ENCODE measurements at places on chromosomes 1 and 21.

- no peaks in the 10 kb centered on the region for H3K36me3 ChIP-seq
- DNase-seq: no peak
- H3K27me3 ChIP-seq: no peaks in the 10 kb centered on the region
- no peak overlapping the region for H3K27ac ChIP-seq
- H3K4me1 ChIP-seq: no peaks in the 10 kb centered on the region
- no peak overlapping the region for H3K4me3 ChIP-seq
Measured at GRCh38 chr1:171869097-171869496, 27.8 kb downstream of the DNM3 start.

DNA sequence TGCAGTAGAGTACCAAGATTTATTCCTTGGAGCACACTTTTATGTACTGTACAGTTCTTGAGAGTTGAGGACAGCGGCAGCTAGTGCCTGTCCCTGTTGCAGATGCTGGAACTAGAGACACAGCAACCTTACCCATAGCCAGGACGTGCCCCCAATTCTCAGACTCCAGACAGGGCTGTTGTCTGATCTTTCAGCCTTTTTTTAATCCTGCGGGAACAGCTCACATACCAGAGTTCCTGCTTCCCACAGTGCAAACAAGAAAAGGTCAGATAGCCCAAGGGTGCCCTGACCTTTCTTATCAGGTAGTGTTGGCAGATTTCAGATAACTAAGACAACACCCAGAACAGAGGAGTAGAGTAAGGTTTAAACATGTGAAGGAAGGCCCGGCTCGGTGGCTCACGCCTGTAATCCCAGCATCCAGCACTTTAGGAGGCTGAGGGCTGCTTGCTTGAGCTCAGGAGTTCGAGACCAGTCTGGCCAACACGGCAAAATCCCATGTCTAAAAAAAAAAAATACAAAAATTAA is 78.5 kb downstream of the DOP1B start:
- H3K4me3 ChIP-seq: no peak overlapping the region
- no peaks in the 10 kb centered on the region for H3K27me3 ChIP-seq
- H3K4me1 ChIP-seq: no peaks in the 10 kb centered on the region
- peaks cover 34% of the 10 kb centered on the region for H3K36me3 ChIP-seq
- no peak for DNase-seq
- peak overlapping the region; percentile 3 for H3K27ac ChIP-seq

DNA sequence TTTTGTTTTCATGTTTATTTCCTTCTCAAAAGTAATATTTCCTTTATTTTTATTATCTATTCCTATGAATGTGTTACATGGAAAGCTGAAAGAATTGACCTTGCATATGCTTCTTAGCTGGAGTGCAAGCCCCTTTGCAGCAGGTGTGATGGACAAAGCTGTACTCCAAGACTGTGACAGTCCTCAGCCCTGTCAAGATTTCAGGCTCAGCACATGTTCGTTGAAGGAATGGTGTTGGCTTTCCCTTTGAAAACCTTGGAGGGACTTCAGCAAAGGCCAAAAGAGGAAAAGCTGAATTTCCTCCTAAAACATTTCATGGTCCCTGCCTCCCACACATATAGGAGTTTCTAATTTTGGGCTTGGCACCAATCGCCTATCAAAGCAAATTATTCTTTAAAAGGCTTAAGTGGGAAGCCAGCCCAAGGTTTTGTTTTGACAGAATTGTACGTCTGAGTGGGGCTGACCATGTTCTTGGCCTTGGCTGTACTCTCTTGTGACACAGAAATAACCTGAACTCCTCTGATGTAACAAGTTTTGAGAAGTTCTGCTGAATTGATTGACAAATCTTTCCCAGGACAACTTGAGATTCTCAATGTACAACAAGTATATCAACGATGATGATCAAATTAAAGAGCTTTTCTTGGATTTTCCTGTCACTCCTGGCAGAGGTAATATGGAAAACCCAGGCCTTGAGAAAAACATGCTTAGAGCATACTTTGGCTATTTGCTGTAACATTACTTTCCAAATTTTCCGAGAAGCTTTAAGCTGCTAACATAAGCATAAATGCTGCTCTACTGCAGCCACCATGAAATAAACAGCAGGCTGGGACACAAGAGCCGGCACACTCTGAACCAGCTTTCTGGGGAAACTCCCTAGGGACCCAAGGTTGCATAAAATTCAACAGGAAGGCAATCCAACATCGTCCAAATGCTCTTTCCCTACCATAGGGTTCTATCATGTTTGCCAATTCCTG is 135.7 kb upstream of the ZNF648 start:
- peaks cover 21% of the 10 kb centered on the region for H3K4me1 ChIP-seq
- H3K4me3 ChIP-seq: no peak overlapping the region
- H3K27ac ChIP-seq: peak overlapping the region; percentile 34
- no peak for DNase-seq
- no peaks in the 10 kb centered on the region for H3K27me3 ChIP-seq

DNA sequence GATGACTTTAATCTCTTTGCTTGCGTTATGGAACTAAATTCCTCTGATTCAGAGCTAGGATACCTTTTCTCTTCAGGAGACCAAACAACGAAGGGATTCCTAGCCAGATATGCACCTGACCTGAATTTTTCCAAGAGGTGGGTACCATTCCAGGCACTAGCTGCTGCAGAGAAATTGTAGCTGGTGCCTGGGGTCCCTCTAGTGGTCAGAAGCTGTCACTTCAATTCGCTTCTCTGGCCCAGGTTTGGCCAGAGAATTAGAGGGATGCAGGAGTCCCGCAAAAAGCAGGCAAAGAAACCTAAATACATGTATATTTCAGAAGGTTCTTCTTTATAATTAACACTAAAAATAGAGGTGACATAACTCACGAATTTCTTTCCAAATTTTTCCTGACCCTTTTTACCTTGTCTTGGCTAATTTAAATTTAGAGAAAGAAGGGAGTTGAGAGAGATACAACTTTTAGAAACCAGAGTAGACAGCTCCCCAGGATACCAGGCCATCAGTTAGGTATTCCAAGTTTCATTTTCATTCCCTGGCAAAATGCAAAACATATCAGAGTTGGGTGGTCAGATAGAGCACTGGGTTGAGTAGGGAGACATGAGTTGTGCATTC is 9.6 kb downstream of the ACKR1 start:
- no peak overlapping the region for H3K4me3 ChIP-seq
- H3K4me1 ChIP-seq: no peaks in the 10 kb centered on the region
- H3K27me3 ChIP-seq: peaks cover 9% of the 10 kb centered on the region
- no peak overlapping the region for H3K27ac ChIP-seq

DNA sequence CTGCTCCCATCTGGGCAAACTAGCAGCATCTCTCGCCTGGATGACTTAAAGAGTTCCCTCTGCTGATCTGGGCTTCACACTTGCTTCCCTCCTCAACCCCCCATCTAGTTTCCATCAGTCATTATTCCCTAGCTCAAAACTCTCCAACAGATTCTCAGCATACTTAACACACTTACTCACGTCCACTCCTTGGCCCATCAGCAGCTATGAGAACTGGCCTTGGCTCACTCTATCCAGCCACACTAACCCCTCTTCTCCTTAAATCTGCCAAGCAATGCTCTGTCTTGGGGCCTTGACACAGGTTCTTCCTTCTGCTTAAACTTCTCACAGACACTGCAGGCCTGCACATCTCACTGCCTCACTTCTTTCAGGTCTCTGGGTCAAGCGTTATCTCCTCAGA is 41.6 kb downstream of the GNG12 start:
- H3K27ac ChIP-seq: peak overlapping the region; percentile 40
- H3K27me3 ChIP-seq: no peaks in the 10 kb centered on the region
- no peaks in the 10 kb centered on the region for H3K36me3 ChIP-seq
- no peak for DNase-seq

GRCh38 chr1:38815903-38816627 is 43.5 kb downstream of the RRAGC start:
- peaks cover 11% of the 10 kb centered on the region for H3K4me1 ChIP-seq
- H3K27ac ChIP-seq: no peak overlapping the region
- DNase-seq: no peak
- H3K36me3 ChIP-seq: no peaks in the 10 kb centered on the region
- H3K4me3 ChIP-seq: no peak overlapping the region

- H3K27ac ChIP-seq: no peak overlapping the region
- H3K36me3 ChIP-seq: no peaks in the 10 kb centered on the region
- H3K27me3 ChIP-seq: no peaks in the 10 kb centered on the region
- no peak overlapping the region for H3K4me3 ChIP-seq
- DNase-seq: no peak
- H3K4me1 ChIP-seq: no peaks in the 10 kb centered on the region
Measured at GRCh38 chr1:220918285-220918951, 39.2 kb downstream of the HLX start.

DNA sequence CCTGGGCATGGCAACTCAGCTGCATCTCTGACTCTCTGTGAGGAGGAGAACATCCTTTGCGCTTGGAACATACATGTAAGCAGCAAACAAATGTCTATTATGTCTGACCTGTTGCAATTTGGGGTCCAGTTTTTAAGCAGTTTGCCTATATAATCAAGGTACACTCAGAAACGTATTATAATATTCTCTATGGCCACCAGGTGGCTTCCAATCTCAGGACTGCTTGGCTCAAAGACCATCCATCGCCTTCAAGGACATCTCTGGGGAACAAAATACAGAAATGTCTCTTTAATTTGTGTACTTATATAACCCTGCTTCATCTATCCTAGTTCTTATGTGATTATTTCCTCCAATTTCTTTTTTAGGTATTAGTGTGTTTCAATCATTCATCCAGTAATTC is 227.2 kb downstream of the OLFM3 start:
- no peaks in the 10 kb centered on the region for H3K36me3 ChIP-seq
- DNase-seq: no peak
- H3K4me1 ChIP-seq: no peaks in the 10 kb centered on the region
- H3K4me3 ChIP-seq: no peak overlapping the region

DNA sequence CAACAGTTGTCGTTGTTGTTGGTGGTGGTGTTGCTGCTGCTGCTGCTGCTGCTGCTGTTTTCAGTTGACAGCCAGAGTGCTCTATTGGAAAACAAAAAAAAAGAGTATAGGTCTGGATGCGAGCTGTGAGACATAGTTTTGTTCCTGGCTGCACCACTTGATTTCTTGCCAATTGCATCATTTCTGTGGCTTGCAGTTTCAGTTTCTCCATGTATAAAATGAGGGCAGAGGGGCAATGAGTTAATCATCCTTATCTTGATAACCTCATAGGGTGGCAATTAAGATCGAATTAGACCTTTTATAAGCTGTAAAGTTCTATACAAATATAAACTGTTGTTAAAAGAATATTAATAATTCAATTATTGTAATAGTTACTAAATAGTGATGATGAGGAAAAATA is 156.7 kb downstream of the DMRTA2 start:
- no peak overlapping the region for H3K27ac ChIP-seq
- no peak for DNase-seq
- H3K4me1 ChIP-seq: peaks cover 4% of the 10 kb centered on the region
- H3K4me3 ChIP-seq: no peak overlapping the region

DNA sequence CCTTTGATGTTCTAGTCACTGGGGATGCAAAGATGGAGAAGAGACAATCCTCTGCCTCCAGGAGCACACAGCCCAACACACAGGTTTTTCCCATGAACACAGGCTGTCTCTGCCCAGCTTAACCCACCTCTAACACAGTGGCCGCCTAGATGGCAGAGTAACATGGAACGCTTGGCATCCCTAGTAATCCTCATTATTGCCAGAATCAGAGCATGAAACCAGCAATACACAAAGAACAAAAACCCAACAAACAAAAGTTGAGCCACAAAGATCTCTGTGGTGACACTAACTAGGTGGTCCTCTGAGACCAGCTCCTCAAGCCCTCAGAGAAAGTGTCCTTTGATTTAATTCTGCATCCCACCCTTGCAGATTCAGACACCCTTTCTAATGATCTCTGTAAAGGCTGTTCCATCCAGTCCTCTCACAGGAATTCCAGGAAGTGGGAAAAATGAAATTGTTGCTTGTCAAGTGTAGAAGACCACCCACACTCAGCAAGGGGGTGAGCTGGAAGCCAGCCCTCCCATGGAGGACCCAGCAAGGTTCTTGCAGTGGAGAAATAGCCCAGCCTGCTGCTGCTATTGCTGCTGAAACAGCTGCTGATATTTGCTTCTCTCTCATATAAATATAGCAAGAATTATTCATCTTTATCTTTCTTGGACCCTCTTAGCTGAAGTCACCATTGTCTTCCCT is 7.4 kb upstream of the ATP2B4 start:
- no peaks in the 10 kb centered on the region for H3K27me3 ChIP-seq
- DNase-seq: no peak
- no peak overlapping the region for H3K4me3 ChIP-seq
- H3K36me3 ChIP-seq: no peaks in the 10 kb centered on the region
- H3K27ac ChIP-seq: no peak overlapping the region

DNA sequence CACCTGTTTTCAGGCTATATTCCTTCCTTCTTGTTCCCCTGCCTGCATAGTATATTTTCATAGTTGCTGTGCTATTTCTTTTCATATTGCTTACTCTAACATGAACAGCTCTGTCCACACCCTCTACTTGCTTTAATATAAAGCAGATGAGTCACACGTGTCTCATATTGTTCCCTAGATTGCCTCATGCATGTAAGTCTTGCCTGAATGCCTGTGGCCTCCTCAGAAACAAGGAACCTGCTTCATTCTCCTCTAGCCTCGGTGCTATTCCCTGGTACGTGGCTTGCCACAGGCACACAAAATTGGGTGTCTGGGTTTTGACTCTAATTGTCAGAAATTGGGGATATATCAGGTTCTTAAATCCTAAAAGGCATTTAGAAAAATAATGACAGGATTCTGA is 16.5 kb upstream of the PKP1 start:
- no peaks in the 10 kb centered on the region for H3K4me1 ChIP-seq
- H3K27ac ChIP-seq: no peak overlapping the region
- DNase-seq: no peak
- no peaks in the 10 kb centered on the region for H3K36me3 ChIP-seq
